ENCODE measurements at places on chromosomes 6 and 20. TPM values are rescaled to one million over a fixed set of nuclear protein-coding genes. Genes with fewer than 3 reads are reported as not detected.

Gene WASF1
- 3.6 TPM for total RNA-seq

DNA sequence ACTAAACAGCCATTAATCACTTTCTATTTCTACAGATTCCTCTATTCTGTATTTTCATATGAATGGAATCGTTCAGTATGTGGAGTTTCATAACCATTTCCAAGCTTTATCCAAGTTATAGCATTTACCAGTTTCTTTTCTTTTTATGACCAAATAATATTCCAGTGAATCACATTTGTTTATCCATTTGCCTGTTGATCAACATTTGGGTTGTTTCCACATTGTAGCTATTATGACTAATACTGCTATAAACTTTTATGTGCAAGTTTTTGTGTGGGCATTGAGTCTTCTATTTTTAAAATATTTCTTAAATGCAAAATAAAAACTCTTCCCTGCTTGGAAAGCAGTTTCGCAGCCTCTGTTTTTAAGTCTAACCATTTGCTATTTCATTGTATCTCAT is 336.4 kb upstream of the OPRM1 start:
- H3K27ac ChIP-seq: no peak overlapping the region
- no peaks in the 10 kb centered on the region for H3K4me1 ChIP-seq
- no peak overlapping the region for H3K4me3 ChIP-seq

DNA sequence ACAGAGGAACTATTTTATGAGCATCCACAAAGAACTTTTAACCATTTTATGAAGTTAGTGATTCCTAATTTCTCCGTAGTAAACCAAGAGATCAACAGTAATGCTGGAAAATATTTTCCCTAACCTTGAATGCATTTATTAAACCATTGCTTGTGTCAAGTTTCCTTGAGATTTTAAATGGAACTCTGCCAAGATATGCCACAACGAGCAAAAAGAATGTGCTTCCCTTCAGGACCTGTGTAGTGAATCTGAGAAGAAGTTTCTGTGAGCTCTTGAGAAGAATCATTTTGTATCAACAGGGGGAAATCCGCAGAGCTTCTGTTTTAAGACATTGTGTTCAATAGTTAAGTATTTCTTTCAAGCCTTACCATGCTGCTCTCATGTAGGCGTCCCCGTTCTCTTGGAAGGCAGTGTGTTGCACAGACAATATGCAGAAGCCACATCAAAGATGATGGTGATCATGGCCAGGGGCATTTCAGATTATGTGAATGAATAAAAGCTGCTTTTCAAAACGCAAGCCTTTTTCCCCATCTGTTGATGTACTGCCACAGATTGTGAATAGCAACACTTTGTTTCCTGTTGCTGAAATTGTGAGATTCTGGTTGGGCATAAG is 439.8 kb downstream of the BMP2 start:
- H3K36me3 ChIP-seq: no peaks in the 10 kb centered on the region
- no peaks in the 10 kb centered on the region for H3K27me3 ChIP-seq
- no peak overlapping the region for H3K27ac ChIP-seq
- DNase-seq: no peak
- no peaks in the 10 kb centered on the region for H3K4me1 ChIP-seq

- H3K27me3 ChIP-seq: no peaks in the 10 kb centered on the region
- DNase-seq: no peak
- peak overlapping the region; percentile 94 for H3K27ac ChIP-seq
- H3K4me3 ChIP-seq: peak overlapping the region; percentile 41
These were observed 65.0 kb upstream of the EEF1A1 start for GRCh38 chr6:73585566-73586415.

Gene SLC17A3
- total RNA-seq: not detected

GRCh38 chr6:111423960-111424846 is 58.8 kb downstream of the REV3L start:
- H3K4me1 ChIP-seq: peaks cover 24% of the 10 kb centered on the region
- no peaks in the 10 kb centered on the region for H3K36me3 ChIP-seq
- DNase-seq: no peak
- H3K27ac ChIP-seq: no peak overlapping the region
- no peaks in the 10 kb centered on the region for H3K27me3 ChIP-seq

DNA sequence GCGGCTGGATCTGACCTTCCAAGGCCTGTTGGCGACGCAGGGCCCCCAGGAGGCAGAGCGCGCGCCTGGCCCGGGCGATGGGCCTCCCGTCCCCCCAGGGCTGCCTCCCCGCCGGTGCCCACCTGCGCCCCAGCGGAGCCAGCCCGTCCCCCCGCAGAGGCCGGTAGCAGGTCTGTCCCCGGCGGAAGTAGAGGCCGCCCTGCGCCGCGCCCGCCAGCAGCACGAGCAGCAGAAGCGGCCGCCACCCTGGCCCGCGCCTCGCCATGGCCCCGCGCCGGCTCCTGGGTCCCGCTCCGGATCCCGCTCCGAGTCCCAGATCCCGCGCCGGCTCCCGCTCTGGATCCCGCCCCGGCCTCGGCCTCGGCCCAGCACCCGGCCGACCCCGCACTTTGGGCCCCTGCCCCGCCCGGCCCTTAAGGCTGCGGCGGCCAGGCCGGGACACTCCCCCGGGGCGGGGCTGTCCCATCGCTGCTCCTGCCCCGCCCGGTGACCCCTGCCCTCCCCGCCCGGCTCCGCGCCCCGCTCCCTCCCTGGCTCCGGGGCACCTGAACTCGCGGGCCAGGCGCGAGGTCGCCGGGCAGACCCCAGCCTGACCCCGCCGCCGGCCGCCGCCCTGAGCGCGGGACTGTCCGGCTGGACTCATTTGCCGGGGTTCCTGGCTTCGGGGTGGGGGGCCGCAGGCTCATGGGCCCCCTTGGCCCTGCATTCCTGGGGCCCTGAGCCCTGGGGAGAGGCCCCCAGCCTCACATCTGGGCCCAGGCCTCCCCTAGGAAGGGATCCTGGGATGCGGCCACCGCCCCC is at the start of gene CTSZ:
CTSZ (minus strand) TSS at position 391 of the 801 bp plus-strand sequence; CDS start at position 265, 126 bp downstream.
- DNase-seq: peak; percentile 91
- peak within 1 kb of the TSS; percentile 83 for H3K27ac ChIP-seq
- peak within 1 kb of the TSS; percentile 70 for H3K4me3 ChIP-seq
- H3K36me3 ChIP-seq: peaks cover 4% of the 10 kb centered on the region

Gene PDSS2
- 16.2 TPM for total RNA-seq

Gene BTNL2
- not detected for total RNA-seq

- peaks cover 5% of the 10 kb centered on the region for H3K27me3 ChIP-seq
- H3K36me3 ChIP-seq: no peaks in the 10 kb centered on the region
- no peak overlapping the region for H3K4me3 ChIP-seq
- H3K27ac ChIP-seq: no peak overlapping the region
These were observed 53.0 kb upstream of the CHD6 start for GRCh38 chr20:41671143-41671542.

DNA sequence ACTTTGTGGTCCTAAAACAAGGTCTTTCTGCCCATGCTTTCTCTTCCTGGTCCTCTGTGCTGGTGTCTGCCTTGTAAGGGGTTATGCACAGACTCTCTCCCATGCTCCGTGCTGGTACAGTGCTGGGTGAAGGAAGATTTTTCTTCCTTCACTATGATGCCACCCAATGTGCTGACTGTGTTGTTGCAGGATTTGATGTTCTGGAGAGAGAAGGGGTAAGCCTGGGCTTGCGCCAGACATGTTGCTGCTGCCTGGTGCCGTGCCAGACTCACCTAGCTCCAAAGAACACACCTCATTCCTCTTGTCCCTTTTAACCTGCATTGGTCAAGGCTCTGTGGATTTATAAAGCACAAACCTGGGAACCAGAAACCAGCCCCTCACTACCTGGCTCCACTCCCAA is 28.4 kb upstream of the ARMH2 start:
- H3K4me3 ChIP-seq: no peak overlapping the region
- H3K4me1 ChIP-seq: no peaks in the 10 kb centered on the region
- no peaks in the 10 kb centered on the region for H3K36me3 ChIP-seq
- no peaks in the 10 kb centered on the region for H3K27me3 ChIP-seq
- H3K27ac ChIP-seq: no peak overlapping the region

GRCh38 chr6:112155886-112156285 is 68.5 kb downstream of the FAM229B start:
- no peak for DNase-seq
- peaks cover 3% of the 10 kb centered on the region for H3K4me1 ChIP-seq
- peak overlapping the region; percentile 24 for H3K27ac ChIP-seq
- H3K36me3 ChIP-seq: peaks cover 14% of the 10 kb centered on the region
- no peaks in the 10 kb centered on the region for H3K27me3 ChIP-seq

Gene THBD
- total RNA-seq: 104 TPM

Gene MEP1A
- total RNA-seq: not detected

- no peak overlapping the region for H3K4me3 ChIP-seq
- H3K4me1 ChIP-seq: peaks cover 31% of the 10 kb centered on the region
- H3K27ac ChIP-seq: no peak overlapping the region
- no peaks in the 10 kb centered on the region for H3K27me3 ChIP-seq
- no peaks in the 10 kb centered on the region for H3K36me3 ChIP-seq
- no peak for DNase-seq
These were observed 116.6 kb downstream of the JARID2 start for GRCh38 chr6:15362274-15363160.

GRCh38 chr20:38537176-38537575 is 43.8 kb upstream of the ADIG start:
- no peak for DNase-seq
- peaks cover 97% of the 10 kb centered on the region for H3K36me3 ChIP-seq
- H3K27ac ChIP-seq: no peak overlapping the region
- no peak overlapping the region for H3K4me3 ChIP-seq
- H3K4me1 ChIP-seq: no peaks in the 10 kb centered on the region
- H3K27me3 ChIP-seq: no peaks in the 10 kb centered on the region

Gene SCRT2
- total RNA-seq: not detected

DNA sequence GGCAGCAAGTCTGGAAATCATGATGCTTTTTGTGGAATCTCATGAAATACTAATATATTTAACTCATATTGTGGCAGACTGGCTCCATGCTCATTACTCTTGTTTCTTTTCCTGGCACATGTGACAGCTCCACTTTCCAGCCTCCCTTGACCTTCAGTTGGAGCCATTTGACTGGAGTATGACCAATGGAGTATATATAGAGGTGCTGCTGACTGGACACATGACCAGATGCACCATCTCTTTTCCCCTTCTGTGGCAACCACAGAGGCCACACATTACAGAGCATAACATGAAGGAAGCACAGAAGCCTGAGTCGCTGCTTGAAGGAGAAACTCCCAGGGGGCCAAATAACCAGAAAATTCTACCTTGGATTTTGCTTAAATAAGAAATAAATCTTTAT is 77.4 kb downstream of the MKKS start:
- H3K27me3 ChIP-seq: no peaks in the 10 kb centered on the region
- no peaks in the 10 kb centered on the region for H3K36me3 ChIP-seq
- H3K4me1 ChIP-seq: no peaks in the 10 kb centered on the region
- H3K27ac ChIP-seq: no peak overlapping the region
- no peak for DNase-seq
- H3K4me3 ChIP-seq: no peak overlapping the region

- no peak overlapping the region for H3K4me3 ChIP-seq
- H3K27me3 ChIP-seq: no peaks in the 10 kb centered on the region
- H3K27ac ChIP-seq: no peak overlapping the region
- H3K4me1 ChIP-seq: no peaks in the 10 kb centered on the region
- no peak for DNase-seq
- no peaks in the 10 kb centered on the region for H3K36me3 ChIP-seq
These were observed 994.6 kb upstream of the ADGRB3 start for GRCh38 chr6:67640484-67640883.

DNA sequence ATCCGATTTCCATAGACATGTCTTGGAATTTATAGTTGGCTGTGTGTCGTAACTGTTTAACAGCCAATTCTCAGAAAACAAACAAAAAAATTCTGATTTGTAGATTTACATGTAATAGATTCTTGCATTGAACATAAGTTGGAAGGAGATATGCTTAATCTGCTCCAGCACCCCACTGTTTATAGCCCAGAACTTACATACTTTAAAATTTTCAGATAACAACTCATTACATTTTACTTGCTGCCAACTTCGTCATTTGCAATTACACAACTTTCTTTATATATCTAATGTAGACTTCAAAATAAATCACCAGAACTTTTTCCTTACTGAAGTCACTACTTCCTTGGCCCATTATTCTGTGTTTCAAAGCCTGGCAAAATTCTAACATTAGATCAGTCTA is 472.3 kb upstream of the EYS start:
- H3K36me3 ChIP-seq: no peaks in the 10 kb centered on the region
- DNase-seq: no peak
- H3K4me3 ChIP-seq: no peak overlapping the region
- no peaks in the 10 kb centered on the region for H3K27me3 ChIP-seq
- no peaks in the 10 kb centered on the region for H3K4me1 ChIP-seq

DNA sequence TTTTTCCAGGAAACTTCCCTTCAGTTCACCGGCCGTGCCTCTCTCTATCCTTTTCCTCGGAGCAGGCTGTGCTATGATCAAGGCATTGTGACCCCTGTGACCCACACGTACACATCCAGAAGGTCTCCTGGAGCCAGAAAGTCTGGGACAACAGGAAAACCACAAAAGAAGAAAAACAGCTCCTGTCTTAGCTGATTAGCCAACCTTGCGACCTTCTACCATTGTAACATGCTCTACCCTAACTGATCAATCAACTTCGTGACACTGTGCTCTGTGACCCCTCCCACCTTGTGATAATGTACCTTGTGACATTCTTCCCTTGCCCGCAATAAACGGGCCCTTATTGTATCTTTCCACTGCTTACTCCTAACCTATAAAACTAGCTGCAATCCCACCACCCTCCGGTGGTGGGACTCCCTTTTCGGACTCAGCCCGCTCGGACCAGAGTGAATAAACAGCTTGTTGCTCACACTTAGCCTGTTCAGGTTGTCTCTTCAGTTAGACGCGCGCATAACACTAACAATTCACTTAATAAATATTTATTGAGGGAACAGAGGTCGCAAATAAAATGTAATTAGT is 24.2 kb downstream of the ZNF311 start:
- no peak overlapping the region for H3K27ac ChIP-seq
- peak overlapping the region; percentile 83 for H3K4me3 ChIP-seq
- H3K36me3 ChIP-seq: no peaks in the 10 kb centered on the region
- no peaks in the 10 kb centered on the region for H3K4me1 ChIP-seq

- no peak overlapping the region for H3K4me3 ChIP-seq
- no peaks in the 10 kb centered on the region for H3K36me3 ChIP-seq
- H3K27me3 ChIP-seq: no peaks in the 10 kb centered on the region
- no peak for DNase-seq
- no peak overlapping the region for H3K27ac ChIP-seq
These were observed 88.4 kb upstream of the B3GAT2 start for GRCh38 chr6:71045296-71045695.

Gene ZSCAN16
- total RNA-seq: 5.8 TPM

Gene RBBP8NL
- total RNA-seq: 0.64 TPM

- H3K4me3 ChIP-seq: no peak overlapping the region
- no peak for DNase-seq
- no peaks in the 10 kb centered on the region for H3K27me3 ChIP-seq
- H3K4me1 ChIP-seq: no peaks in the 10 kb centered on the region
- H3K36me3 ChIP-seq: no peaks in the 10 kb centered on the region
- no peak overlapping the region for H3K27ac ChIP-seq
These were observed 414.1 kb downstream of the CDH26 start for GRCh38 chr20:60372275-60372674.

Gene LTA
- total RNA-seq: 0.46 TPM

Gene LPIN3
- total RNA-seq: 18.4 TPM

- H3K4me1 ChIP-seq: peaks cover 16% of the 10 kb centered on the region
- peak; percentile 83 for DNase-seq
- no peaks in the 10 kb centered on the region for H3K27me3 ChIP-seq
These were observed 535 bp downstream of the EXOC2 start for GRCh38 chr6:692356-692851.

Gene SIRPB1
- 11.6 TPM for total RNA-seq

Gene FAXC
- 5.4 TPM for total RNA-seq

Gene SPATA25
- total RNA-seq: 1.3 TPM

All from upper lobe of right lung (tissue), 1 donor.